ENCODE measurements at places on chromosomes 12 and 14. TPM values are rescaled to one million over a fixed set of nuclear protein-coding genes. Genes with fewer than 3 reads are reported as not detected.

The DCD gene
- total RNA-seq, result not detected

The RHEBL1 gene
- total RNA-seq, result 11.0 TPM

The LHX5 gene
- not detected for total RNA-seq

The SVOP gene
- total RNA-seq, result not detected

The CBLN3 gene
- total RNA-seq, result 6.4 TPM

The CLEC1B gene
- not detected for total RNA-seq

The GRIN2B gene
- not detected for total RNA-seq

The KCNH5 gene
- total RNA-seq, result not detected

Measured in activated naive CD8-positive, alpha-beta T cell treated with anti-CD3 and anti-CD28 coated beads for 36 hours (primary cell).